Skeletal muscle cell (primary cell): ENCODE measurements at places on chromosomes 5 and 9.

DNA sequence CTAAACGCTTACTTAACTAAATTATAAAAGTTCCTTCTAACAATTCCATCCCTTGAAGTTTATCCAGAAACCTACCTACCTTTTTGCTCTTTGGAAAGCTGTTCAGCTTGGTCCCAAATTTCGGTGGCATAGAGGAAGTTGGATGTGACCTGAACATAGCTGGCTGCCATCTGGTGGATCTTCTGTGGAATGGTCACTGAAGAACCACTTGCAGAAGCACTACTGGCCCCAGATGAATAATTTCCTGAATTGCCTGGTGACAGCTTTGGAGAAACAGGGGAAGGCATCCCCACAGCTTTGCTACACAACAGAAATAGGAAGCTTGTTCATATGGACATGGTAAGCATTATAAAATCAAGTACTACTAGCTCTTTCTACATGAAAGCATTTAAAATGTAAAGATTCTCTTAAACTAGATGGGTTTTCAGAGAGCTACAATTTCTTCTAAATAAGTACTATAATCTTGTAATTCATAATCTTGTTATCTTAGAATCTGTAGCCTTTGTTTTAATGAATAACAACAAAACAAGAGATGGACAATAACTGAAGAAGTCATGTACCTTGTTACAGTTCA, 9.9 kb downstream of the LEAP2 start:
- no peak for DNase-seq

- DNase-seq = no peak
Measured at GRCh38 chr5:66805514-66806430, 209.6 kb downstream of the MAST4 start.

- no peak for DNase-seq
Measured at GRCh38 chr9:121945281-121945680, 147.8 kb downstream of the TTLL11 start.

- no peak for DNase-seq
Measured at GRCh38 chr5:180156141-180156540, 52.9 kb downstream of the RASGEF1C start.

- peak; percentile 85 for DNase-seq
Measured at GRCh38 chr5:9468060-9468388, 77.9 kb downstream of the SEMA5A start.

GRCh38 chr9:136100700-136101614, 5.9 kb upstream of the NACC2 start:
- DNase-seq = no peak

DNA sequence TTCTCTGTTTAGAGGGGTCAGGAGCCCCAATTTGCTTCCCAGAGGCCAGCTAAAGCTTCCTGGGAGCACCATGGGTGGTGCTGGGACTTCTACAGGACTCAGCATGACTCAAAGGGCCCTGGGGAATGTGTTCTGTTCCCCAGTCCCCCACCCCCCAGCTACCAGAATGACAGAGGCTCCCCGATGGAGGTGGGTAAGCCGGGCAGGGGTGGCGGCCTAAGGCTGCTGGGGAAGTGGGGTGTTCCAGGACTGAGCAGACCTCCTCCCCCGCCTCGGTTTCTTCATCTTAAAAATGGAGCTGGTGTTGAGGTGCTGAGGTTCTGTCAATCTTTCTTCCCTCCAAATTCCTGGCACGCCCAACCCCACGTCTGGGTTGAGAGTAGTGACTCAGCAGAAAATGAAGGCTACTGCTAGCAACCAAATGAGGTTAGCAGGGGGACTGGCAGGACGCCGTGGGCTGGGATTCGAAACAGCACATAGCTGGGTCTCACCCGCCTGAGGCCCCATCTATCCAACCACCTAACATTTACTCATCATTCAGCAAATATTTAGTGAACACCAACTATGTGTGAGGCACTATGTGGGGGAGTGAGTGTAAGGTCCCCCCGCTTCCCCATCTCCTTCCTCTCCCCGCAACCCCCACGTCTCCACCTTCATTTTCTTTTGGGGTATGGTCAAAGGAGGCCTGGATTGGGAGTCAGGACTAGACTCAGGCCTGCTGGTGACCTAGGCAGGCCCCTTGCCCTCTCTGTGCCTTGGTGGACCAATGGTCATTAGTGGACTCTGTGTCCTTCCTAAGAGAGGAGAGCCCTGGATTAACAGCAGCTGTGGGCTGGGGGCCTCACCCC, 50.2 kb downstream of the C9orf50 start:
- peak; percentile 86 for DNase-seq

DNA sequence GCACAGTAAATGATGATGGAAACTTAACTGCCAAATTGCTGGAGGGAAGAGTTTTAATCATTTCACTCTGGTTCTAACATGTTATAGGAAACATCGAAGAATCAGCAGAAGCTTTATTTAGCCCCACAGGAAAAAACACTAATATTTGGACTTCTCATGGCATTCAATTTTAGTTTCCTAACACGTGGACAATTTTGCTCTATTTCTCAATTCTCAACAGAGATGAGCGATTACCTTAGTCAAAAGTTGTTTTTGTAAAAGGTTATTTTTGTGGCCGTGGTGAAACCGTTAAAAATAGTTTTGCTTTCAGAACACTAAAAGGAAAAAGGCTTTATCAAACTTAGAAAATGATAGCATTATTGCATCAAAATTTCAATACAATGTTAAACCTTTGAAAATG, 235.2 kb downstream of the PLK2 start:
- DNase-seq = no peak

DNA sequence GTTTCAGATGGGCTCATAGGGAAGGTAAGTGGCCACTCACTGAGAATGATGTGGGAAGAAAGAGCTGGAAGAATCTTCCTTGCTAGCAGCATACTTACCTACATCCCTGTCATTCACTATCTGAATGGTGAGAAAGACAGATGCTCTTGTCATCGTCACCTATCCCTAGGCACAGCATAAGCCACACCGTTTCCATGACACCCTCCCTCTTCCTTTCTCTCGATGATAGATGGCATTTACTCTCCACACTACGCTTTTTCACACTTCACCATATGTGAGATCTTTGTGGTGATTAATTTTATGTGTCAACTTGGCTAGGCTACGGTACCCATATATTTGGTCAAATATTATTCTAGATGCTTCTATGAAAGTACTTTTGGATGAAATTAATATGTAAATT, 44.4 kb upstream of the FER start:
- no peak for DNase-seq

- no peak for DNase-seq
Measured at GRCh38 chr9:131817627-131818026, 77.8 kb upstream of the RAPGEF1 start.

DNA sequence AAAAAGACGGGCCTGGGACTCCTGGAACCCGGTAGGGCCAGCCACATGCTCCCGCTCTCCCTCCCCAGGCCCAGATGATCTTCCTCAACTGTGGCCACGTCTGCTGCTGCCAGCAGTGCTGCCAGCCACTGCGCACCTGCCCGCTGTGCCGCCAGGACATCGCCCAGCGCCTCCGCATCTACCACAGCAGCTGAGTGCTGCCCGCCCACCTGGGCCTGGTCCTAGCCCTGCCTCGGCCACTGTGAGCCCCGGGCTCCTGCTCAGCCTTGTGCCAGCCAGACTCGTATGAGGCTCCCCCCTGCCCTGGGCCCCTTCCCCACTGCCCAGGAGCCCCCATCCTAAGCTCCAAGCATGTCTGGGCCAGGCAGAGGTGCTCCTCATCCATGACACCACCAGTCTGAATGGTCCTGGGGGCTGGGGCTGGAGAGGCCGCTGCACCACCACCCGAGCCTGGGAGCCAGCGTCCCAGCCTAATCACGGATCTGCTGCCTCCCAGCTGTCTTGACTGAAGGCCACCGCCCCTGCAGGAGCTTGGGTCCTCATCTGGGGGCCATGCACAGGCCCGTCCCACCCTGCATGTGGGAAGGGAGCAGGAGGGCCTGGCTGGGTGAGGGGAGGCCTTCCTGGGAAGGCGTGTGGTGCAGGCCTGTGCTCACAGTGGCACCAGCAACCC, 51.5 kb downstream of the LRSAM1 start:
- no peak for DNase-seq

DNA sequence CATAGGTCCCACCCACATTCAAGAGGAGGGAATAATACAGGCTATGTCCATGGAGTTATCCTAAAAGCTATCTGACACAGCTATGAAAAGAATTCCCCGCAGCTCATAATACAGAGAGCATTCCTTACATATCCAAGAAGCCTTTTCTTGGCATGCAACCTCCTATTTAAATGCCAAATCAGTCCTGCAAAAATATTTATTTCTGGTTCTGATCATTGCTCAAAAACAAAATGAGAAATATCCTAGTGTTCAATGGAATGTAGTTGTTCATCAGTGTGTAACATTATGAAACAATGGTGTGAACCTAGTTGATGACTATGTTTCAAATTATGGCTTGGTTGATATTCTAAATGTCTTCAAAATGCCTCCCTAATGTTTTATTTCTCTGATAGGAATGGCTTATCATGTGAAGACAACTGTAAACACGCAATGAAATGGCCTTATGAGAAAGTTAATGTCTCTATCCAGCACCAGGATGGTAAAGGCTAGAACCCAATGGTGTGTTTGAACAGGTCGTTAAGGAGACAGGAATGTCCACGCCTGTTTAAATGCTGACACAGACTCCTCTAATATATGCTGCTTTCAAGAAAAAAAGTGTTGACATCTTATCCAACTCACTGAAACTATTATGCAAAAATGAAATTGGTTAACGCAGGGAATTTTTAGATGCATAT, 126.7 kb upstream of the CDH6 start:
- no peak for DNase-seq

GRCh38 chr9:68844631-68845612, 139.9 kb downstream of the PIP5K1B start:
- no peak for DNase-seq

GRCh38 chr9:99682870-99683269, 138.8 kb upstream of the NR4A3 start:
- no peak for DNase-seq

GRCh38 chr9:9112001-9112720, 1312.6 kb upstream of the DMAC1 start:
- DNase-seq = no peak

GRCh38 chr5:4137781-4138180, 542.1 kb downstream of the IRX1 start:
- no peak for DNase-seq

- DNase-seq = no peak
Measured at GRCh38 chr5:44312374-44312773, 76.8 kb downstream of the FGF10 start.

DNA sequence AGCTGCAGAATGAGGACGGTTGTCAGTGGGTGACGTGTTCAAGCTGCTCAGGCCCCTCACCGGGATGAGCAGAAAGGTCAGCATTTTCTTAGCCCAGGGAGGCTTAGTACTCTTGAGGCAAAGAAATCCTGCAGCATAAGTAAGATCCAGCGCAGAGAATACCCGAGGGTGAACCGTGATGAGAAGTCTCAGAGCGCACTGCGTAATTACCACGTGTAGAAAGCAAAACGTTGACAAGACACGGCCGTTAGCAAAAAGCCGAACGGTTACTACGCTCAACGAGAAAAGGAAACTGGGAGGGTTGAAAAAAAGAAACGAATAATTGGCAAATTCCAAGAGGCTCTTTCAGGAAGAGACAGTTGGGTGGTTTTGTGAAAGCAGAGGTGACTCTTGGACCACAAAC, 104.0 kb downstream of the COL23A1 start:
- no peak for DNase-seq

DNA sequence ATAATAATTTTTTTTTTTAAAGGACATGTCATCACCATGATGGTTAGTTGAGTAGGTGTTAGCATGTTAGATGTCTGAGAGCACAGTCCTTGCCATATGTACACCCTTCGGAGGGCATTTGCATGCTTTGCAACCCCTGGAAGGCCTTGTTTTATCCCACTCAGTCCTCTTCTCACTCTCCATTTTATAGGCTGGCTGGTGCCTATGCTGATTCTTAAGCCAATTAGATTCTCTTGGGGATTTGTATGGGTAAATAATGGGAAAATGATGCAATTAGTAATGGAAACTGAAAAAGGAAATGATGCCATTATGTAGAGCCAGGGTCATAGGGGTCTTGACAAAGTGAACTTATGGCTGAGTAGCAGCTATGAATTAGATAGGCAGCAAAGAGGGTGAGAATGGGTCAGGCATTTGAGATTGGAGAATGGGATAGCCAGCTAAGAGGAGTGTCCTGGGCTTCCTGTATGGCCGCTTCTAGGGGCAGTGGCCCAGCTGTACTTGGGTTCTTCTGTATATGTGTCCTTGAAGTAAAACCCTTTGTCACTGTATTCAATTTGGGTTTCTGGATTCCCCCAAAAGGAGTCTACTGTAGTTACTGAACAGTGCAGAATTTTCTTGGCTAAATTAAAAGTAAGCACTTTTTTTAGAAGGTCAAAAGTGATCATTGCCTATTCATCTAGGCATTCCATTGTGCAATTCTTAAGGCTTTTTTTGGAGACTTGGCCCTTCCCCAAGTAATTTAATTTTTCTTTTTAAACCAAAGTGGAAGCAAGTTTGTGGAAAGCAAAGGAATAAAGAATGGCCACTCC, 31.6 kb downstream of the LRRTM2 start:
- no peak for DNase-seq

- peak; percentile 59 for DNase-seq
Measured at GRCh38 chr9:73151653-73152542, at the start of gene ANXA1. TSS of gene ANXA1 (plus strand) at chr9:73151865. CDS start at chr9:73158536, 6,671 bp downstream.

GRCh38 chr9:76444322-76444929, 14.6 kb upstream of the GCNT1 start:
- DNase-seq = no peak

GRCh38 chr9:115414561-115414960, 296.6 kb upstream of the TNC start:
- DNase-seq = no peak

GRCh38 chr5:170206216-170206615, 26.6 kb upstream of the C5orf58 start:
- no peak for DNase-seq

DNA sequence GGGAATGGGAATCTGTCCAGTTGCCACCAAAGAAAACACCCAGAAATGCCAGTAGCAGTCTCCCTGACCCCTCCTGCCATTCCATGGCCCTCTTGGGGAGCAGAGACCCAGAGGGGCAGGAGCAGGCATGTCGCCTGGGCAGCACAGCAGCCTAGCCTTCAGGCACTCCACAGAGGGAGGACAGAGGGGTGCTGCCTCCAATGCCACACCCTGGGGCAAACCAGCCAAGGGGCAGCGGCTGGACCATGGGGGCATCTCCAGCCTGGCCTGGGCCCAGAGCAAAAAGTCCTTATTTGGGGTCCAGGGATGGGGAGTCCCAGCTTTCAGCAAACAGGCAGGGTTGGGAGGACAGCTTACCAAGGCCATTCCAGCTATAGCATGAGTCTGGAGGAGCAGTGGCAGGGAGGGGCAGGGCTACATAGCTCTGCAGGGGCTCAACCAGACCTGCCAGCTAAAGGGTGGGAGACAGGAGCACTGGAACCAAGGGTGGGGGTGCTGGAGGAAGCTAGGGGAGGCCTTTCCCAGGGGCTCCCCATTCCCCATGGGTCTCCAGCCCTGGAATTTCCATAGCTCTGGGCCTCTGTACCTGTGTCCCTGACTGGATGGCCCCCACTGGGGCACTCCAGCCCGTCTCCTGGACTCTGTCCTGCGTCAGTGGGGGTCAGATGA, 6.7 kb downstream of the BRD3 start:
- DNase-seq = no peak

DNA sequence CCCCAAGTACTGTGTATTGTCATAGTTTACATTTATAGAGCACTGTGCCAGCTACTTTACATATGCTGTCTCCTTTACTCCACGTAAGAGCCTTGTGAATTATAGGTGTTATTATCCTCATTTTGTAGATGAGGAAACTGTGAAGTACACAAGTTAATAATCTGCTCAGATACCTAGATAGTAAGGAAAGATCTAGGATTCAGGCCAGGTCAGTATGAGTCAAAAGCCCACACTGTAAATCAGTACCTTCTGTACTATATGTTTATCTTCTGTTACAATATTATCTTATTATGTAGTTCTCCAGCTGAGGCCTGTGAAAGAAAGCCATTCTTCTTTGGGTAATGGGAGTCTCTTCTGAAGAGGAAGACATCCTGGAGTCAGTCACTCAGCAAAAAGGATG, 72.4 kb upstream of the TLX3 start:
- DNase-seq = no peak
